ENCODE measurements at places on chromosomes 1 and 21.

DNA sequence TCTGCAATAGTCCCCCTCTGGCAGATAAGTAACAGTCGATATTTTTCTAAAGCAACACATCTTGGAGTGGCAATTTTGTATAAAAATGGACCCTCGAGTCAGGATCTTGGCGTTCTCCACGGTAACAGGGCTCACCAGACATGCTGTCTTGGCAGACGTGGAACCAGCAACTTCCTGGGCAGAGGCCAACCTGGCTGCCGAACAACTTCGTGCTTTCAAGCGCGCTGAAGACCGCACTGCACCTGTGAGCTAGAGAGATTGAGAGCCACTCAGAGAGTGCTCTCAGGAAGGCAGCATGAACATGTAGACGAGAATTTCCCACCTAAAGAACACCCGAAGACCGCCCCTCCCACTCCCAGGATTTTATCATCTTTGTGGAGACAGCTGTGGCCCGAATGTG is 7.3 kb downstream of the C1orf174 start:
- no peak for DNase-seq

- no peak for DNase-seq
Observed at GRCh38 chr1:234730475-234730769, 120.4 kb upstream of the IRF2BP2 start.

DNA sequence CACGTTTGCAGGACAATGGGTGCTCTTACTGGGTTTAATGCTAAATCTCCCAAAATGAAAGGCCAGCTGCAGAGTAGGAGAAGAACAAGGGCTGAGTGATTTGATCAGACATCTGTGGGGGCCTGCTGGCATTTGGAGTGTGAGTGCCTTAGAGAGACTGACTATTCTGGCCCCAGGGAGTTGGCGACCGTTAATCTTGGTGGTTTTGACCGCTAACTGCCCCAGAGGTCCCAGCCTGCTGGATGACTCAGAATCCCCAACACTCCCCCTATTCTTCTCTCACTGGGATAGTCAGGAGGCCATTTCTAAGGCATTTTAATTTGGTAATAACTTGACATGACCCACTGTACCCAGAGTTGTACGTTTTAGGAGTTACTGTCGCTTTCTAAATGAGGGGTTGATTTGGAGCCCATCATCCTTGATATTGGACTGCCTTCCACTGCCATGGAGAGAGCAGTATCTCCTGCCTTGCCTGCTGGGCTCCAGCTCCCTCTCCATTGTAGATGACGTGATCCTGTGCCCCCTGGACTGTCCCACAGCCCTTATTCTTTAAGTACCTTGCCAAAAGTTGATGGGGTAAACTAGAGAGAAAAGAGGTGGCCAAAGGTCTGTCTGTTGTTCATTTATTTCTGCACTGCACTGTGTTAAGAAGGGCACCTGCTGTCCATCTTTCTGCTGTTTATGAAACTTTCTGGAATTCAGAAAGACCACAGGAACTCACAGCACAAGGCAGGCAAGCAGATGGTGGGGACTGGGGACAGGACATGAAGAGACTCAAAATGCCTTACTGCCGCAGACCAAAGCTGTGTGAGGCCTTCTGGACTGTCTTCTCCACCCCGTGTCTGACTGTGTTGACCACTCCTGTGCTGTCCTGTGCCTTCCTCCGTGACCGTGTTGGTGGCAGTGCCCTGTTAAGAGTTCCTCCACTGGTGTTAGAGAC is 98.2 kb upstream of the ARTN start:
- no peak for DNase-seq

- DNase-seq, result no peak
Observed at GRCh38 chr1:236494586-236495466, 29.0 kb upstream of the LGALS8 start.

- no peak for DNase-seq
Observed at GRCh38 chr21:42535602-42536171, 22.0 kb downstream of the SLC37A1 start.

GRCh38 chr1:29496701-29497100 is 260.4 kb downstream of the PTPRU start:
- DNase-seq, result no peak
